ENCODE measurements at places on chromosomes 2 and 18.

DNA sequence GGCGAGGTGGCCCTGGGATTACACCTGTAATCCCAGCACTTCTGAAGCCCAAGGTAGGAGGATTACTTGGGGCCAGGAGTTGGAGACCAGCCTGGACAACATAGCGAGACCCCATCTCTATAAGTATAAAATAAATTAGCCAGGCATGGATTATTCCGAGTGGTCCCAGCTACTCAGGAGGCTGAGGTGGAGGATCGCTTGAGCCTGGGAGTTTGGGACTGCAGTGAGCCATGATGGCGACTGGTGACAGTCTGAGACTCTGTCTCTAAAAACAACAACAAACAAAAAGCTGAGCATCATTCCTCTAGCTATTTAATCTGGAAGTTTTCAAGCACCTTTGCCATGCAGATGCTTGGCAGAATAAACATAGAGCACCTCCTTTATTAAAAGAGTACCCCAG, 21.8 kb upstream of the FAHD2A start:
- no peak for DNase-seq

- no peak for DNase-seq
Measured at GRCh38 chr2:10634495-10634894, 55.3 kb downstream of the NOL10 start.

- DNase-seq = no peak
Measured at GRCh38 chr2:80312282-80312839, 7.8 kb upstream of the LRRTM1 start.

DNA sequence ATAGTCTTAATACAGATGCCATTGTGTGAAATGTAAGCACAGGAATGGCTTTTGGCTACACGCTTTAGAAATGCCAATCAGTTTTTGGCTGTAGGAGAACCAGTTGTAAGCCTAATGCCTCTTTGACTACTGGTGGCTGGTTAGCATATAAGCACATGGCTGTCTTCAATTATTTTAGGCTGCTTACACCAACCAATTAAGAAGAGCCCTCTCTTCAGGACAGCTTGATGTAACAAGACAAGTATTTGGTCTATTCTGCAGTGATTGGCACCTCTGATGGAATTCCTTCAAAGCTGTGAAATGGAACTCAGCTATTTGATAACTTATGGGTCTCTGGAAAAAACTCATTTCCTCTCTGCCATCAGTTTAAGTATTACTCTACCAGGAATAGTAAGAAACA, 680.1 kb upstream of the FSHR start:
- DNase-seq = no peak
